Breast epithelium (tissue), 4 donors: ENCODE measurements at places on chromosomes 6 and 20. TPM values are rescaled to one million over a fixed set of nuclear protein-coding genes. Genes with fewer than 3 reads are reported as not detected.

DNA sequence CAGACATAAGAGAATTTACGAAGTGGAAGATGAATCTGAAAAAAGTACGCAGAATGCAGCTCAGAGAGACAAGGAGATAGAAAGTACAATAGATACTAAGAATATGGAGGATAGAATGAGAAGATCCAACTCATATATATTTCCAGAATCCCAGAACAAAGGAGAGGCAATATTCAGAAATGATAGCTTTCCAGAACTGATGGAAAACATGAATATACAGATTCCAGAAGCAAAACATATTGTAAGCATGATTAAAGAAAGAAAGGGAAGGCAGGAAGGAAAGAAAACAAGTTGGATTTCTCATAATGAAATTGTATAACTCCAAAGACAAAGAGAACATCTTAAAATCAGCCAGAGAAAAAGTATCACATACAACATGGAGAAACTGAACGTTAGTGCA is 22.9 kb downstream of the GFRA4 start:
- no peaks in the 10 kb centered on the region for H3K4me1 ChIP-seq
- no peaks in the 10 kb centered on the region for H3K27me3 ChIP-seq
- H3K4me3 ChIP-seq = no peak overlapping the region
- H3K27ac ChIP-seq = no peak overlapping the region
- no peak for DNase-seq

DNA sequence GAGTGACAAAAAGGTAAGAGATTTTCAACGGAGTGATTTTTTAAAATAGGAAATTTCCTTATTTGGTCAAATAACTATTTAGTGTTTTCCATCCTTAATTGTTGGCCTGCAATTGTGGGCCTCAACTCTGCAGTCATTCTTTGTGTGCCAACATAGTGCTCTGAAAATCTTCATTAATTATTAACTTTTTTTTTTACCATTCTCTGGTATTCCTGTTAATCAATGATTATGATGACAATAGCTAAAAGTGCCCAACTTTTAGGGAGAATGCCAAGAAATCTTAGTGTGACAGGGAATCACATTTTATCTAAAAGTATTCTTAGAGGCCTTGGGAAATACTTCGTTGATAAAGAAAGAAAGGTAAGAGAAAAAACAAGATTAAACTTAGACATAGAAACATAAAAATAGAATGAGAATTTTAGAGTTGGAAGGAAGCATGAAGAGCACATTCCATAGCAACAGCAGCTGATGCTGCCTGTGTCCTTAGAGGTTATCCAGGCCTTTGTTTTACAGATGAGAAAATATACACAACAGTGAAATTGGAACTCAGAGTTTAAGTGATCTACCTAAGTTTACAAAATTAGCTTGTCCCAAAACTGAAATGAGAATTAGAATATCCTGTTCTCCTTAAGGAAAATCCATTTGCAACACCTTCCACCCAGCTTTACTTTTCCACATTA is 1.2 kb downstream of the GPRC6A start:
- H3K27ac ChIP-seq = no peak overlapping the region
- no peak for DNase-seq
- H3K27me3 ChIP-seq = no peaks in the 10 kb centered on the region
- no peaks in the 10 kb centered on the region for H3K4me1 ChIP-seq
- no peak overlapping the region for H3K4me3 ChIP-seq

DNA sequence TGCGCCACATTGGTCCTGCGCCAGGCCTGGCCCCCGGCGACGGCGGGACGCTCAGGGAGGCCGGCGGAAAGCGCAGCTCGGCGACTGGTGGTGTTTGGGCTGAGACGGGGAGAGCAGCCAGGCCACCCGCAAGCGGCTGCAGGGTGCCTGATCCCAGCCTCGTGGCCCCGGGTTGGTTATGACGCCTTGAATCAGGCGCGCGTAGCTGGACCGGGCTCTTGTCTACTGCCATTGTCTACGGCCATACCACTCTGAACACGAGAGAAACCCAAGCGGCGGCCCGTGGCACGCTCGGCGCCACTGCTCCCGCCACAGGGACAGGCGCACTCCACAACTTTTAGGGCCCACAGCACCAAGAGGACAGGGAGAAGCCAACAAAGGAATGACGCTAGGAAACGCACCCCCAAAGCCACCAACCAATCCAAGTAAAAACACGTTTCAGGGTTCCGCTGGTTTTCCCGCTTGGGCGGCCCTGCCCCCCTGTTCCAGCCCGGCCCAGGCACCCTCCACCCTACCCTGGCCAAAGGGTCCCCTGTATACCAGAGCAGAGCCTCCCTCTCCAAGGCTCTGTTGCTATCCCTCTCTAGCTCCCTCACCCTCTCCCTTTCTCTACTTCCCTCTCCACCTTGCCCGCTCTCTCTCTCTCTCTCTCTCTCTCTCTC is 1849.3 kb upstream of the DEFB115 start:
- H3K36me3 ChIP-seq = no peaks in the 10 kb centered on the region
- DNase-seq = no peak
- H3K4me1 ChIP-seq = no peaks in the 10 kb centered on the region
- H3K4me3 ChIP-seq = no peak overlapping the region
- H3K27ac ChIP-seq = no peak overlapping the region
- H3K27me3 ChIP-seq = no peaks in the 10 kb centered on the region

NT5E gene
- 10.1 TPM for total RNA-seq

MOCS3 gene
- 6.4 TPM for total RNA-seq

- H3K27ac ChIP-seq = no peak overlapping the region
- no peak for DNase-seq
- H3K27me3 ChIP-seq = no peaks in the 10 kb centered on the region
- no peak overlapping the region for H3K4me3 ChIP-seq
Observed at GRCh38 chr20:13271098-13271497, 50.0 kb downstream of the ISM1 start.

- no peak overlapping the region for H3K4me3 ChIP-seq
- H3K4me1 ChIP-seq = no peaks in the 10 kb centered on the region
Observed at GRCh38 chr6:151656392-151656791, 151.1 kb upstream of the ESR1 start.

- H3K36me3 ChIP-seq = no peaks in the 10 kb centered on the region
- H3K27me3 ChIP-seq = no peaks in the 10 kb centered on the region
- no peak for DNase-seq
- H3K4me1 ChIP-seq = peaks cover 4% of the 10 kb centered on the region
Observed at GRCh38 chr6:159977255-159977903, 8.5 kb downstream of the IGF2R start.

DNA sequence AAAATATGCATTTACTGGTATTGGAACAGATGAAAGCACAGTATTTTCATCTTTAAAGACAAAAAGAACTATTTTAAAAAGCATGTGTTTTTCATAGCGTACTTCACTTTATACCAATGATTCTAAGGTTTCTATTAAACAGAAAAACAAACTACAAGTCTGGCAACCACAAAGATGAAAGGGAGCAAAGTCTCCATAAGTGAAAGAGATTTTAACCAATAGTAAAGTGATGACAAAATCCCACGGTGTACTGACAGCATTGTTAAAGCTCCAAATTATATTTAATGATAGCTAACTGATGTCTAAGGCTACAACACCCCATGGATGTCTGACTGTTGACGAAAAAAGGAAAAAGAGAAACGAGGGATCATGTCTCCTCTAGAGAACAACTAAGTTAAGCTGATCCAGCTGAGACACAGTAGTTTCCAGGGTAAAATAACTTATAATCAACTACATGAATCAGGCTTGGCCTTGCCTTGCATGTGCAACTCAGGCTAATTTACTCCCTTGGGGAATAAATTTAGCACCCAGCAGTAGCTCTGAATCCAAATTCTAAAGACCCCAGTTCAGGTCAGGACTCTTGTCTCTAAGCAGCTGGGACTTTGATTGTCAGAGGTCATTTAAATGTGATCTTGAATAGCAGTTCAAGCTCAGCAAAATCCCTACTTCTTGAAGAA is 56.0 kb upstream of the TAB2 start:
- H3K4me1 ChIP-seq = no peaks in the 10 kb centered on the region
- H3K27me3 ChIP-seq = no peaks in the 10 kb centered on the region
- no peak for DNase-seq
- H3K4me3 ChIP-seq = no peak overlapping the region
- H3K27ac ChIP-seq = no peak overlapping the region
- H3K36me3 ChIP-seq = no peaks in the 10 kb centered on the region

GRCh38 chr6:82145926-82146452 is 101.6 kb downstream of the IBTK start:
- no peak overlapping the region for H3K4me3 ChIP-seq
- H3K36me3 ChIP-seq = no peaks in the 10 kb centered on the region
- no peak for DNase-seq
- H3K4me1 ChIP-seq = no peaks in the 10 kb centered on the region
